ENCODE measurements at places on chromosomes 12 and 14. TPM values are rescaled to one million over a fixed set of nuclear protein-coding genes. Genes with fewer than 3 reads are reported as not detected.
A peak's percentile ranks its signal among the peaks of the same experiment; 100 is the strongest.

- no peak for DNase-seq
Observed at GRCh38 chr12:57255916-57256315, 4.9 kb upstream of the STAC3 start.

GRCh38 chr12:124656947-124657434 lies 89.6 kb upstream of the NCOR2 start:
- DNase-seq, result no peak

GRCh38 chr12:91609283-91609682 lies 426.7 kb upstream of the DCN start:
- no peak for DNase-seq

DNA sequence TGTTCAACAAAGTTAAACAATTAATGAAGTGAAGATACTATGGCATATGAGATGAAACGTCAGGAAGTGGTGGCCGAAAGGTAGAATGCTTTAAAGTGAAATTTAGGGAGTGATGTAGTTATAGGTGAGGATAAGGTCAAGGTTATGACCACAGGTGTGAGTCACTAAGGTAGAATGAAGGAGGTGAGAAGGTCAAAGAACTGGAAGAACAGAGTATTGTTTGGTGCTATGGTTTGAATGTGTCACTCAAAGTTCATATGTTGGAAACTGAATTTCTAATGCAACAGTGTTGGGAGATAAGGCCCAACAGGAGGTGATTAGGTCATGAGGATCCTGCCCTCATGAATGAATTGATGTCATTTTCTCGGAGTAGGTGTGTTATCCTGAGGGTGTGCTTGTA lies 293.6 kb downstream of the NELL2 start:
- no peak for DNase-seq

- DNase-seq, result no peak
Observed at GRCh38 chr12:122138181-122138580, 35.8 kb downstream of the IL31 start.

GRCh38 chr12:80129895-80130530 lies 30.7 kb downstream of the OTOGL start:
- DNase-seq, result no peak

DNA sequence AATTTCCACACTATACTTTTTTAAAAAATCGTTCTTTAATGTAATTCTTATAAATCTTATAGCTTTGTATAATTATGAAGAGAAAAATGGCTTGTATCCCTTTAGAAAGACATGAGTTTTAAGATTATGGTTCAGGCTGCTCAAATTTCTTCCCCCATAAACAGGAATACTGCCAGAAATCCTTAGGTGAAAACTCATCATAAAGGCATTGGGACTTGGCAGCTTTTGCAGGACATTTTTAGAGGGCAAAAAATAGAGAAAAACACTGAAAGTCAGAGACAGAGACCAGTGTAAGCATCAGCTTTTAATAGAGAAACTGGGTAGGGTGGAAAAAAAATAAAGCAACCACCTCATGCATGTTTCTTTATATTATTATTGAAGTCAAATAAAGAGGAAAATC lies 29.1 kb downstream of the LRRK2 start:
- DNase-seq, result no peak

- DNase-seq, result no peak
Observed at GRCh38 chr12:59491877-59492276, 104.0 kb upstream of the SLC16A7 start.

DNA sequence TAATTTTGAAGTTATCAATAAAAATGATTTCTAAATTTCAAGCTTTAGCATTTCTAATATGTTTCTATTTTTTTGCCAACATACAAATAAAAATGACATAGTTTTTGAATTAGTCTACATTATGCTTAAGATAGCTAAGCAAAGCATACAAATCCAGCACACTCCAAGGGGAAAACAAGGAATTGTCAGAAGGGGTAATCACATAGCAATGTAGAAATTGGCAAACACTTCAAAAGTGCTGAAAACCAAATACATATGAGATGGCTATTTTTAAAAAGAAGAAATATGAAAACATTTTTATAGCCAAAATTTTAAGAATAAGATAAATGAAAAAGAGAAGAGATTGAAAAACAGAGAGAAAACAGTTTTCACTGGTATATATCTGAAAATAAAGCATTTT lies 308.0 kb downstream of the SLC6A15 start:
- DNase-seq, result no peak

- DNase-seq, result peak; percentile 25
Observed at GRCh38 chr12:100826323-100826722, 31.7 kb downstream of the ANO4 start.

GRCh38 chr12:52524241-52524897 lies 4.2 kb upstream of the KRT5 start:
- no peak for DNase-seq

DNA sequence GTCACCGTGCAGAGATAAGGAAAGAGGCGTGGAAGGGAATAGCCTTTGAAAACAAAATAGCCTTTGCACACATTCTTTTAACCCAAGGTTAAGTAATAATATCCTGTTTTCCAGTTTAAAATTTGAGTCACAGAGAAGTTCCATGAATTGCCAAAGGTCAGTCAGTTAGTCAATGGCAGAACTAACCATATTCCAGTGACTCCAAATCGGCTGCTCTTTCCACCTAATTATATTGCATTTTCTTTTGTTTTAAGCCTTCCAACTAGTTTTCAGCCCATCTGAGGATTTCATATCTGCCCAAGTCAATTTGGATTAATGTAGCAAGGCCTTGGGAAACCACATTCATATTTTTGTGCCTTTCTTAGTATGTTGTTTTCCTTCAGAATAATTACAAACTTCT lies 373.0 kb downstream of the CCDC91 start:
- no peak for DNase-seq

DNA sequence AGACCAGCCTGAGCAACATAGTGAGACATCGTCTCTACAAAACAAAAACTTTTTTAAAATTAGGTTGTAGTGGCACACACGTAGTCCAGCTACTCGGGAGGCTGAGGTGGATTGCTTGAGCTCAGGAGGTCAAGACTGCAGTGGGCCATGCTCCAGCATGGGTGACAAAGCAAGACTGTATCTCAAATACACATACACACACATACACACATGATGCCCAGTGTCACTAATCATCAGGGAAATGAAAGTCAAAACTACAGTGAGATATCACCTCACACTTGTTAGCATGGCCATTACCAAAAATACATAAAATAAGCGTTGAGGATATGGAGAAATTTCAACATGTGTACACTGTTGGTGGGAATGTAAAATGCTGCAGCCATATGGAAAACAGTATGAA lies 33.2 kb upstream of the KICS2 start:
- no peak for DNase-seq

GRCh38 chr12:2749580-2749979 lies 45.2 kb upstream of the FKBP4 start:
- DNase-seq, result no peak

GRCh38 chr14:68612049-68612448 lies 180.8 kb downstream of the ZFP36L1 start:
- DNase-seq, result no peak

- no peak for DNase-seq
Observed at GRCh38 chr12:2531371-2531770, 263.4 kb upstream of the FKBP4 start.

DNA sequence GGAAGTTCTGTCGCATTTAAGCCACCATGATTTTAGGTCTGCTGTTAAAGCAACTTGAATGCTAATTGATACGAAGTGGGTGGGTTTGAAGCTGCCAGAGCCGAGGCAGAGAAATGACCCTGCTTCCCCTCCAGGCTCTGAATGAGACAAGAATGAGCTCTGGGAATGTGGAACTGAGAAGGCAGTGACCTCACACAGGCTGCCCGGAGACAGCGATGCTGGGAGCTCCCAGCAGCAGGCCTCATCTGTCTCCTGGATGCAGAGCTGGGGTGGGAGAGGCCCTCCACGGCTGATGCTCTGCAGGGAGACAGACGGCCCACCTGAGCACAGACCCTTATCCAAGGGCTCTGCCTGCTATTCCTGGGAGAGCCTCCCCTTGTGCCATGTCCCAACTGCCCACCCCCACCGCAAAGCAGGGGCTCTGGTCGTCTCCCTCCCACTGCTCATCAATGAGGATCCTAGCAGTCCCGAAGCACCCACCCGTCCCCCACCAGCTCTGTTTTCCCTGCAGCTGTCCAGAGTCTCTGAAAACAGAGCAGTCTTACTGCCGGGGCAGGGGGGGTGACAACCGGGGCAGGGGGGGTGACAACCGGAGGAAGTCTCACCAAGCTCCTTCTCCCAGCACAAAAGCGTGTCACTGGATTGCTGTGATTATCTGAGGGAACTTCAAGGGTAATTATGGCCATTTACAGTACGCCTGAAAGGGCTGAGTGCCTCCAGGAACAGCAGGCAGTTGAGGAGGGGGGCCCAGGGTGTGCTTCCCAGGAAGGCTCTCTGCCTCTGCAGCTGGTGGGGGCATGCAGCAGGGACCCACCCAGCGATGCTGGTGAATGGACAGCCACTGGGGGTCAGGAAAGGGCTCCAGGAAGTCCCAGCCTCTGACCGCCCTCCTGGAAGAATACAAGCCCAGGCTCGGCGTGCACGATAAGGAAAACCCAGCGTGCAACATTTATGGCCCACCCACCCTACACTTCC lies 67.8 kb downstream of the CHGA start:
- no peak for DNase-seq

DNA sequence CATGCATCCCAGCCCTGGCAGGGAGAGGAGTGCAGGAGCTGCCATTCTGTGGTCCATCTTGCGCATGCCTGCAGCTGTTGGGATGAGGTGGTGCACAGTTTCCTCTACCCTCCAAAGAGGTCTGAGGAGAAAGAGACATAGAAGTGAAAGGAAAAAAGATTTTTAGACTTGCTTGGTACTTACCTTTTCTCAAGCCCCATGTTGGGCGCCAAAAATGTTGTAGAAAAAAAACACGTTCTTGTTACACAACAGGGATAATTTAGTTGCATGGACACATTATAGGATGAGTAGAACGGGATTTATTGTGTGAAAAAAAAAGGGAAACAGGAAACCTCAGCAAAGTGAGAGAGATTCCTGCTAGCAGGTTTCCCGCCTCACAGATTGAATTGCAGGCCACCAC lies 244.4 kb upstream of the GARIN2 start:
- no peak for DNase-seq

DNA sequence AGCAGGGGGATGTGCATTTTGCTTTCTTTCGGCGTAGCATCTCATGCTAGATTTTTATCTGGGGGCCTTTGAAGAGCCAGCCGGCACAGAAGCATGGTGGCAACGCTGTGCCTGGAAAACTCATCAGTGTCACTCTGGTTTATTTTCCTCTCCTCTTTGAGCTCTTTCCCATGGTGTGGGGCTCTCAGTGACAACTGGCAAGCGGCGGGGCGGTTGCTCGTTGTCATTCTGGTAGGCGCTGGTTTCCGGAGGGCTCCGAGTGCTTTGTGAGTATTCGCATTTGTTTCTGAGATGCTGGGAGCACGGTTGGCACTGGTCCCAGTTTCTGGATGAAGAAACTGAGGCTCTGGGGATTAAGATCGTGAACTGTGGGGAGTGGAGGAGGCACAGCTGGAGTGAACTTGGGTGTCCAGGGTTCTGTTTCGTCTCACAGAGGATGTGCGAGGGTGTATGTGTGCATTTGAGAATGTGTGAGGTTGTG lies 23.3 kb downstream of the TPCN1 start:
- no peak for DNase-seq

DNA sequence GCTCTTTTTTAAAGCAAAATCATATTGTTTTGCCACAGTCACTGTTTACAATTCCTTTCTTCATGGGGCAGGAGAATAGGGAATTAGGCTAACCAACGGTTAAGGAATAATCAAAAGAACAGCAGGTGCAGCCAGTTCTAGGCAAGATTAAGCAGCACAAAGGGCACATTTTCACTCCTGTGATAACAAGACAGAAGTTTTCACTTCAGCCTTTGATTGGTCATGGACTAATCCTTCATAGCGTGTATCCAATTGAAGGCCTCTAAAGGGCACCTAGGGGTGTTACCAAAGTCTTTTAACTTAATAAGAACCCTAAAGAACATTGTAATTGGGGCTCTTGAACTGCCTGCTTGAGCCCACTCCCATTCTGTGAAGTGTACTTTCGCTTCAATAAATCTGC lies 206.9 kb upstream of the AMIGO2 start:
- DNase-seq, result no peak

- DNase-seq, result no peak
Observed at GRCh38 chr12:52401926-52402325, 4.2 kb downstream of the KRT82 start.

- DNase-seq, result no peak
Observed at GRCh38 chr12:46965137-46965536, 114.3 kb upstream of the PCED1B start.

- DNase-seq, result peak; percentile 55
Observed at GRCh38 chr12:462936-463705, 3.4 kb downstream of the B4GALNT3 start.

- DNase-seq, result no peak
Observed at GRCh38 chr12:106174876-106175275, 36.1 kb upstream of the NUAK1 start.

DNA sequence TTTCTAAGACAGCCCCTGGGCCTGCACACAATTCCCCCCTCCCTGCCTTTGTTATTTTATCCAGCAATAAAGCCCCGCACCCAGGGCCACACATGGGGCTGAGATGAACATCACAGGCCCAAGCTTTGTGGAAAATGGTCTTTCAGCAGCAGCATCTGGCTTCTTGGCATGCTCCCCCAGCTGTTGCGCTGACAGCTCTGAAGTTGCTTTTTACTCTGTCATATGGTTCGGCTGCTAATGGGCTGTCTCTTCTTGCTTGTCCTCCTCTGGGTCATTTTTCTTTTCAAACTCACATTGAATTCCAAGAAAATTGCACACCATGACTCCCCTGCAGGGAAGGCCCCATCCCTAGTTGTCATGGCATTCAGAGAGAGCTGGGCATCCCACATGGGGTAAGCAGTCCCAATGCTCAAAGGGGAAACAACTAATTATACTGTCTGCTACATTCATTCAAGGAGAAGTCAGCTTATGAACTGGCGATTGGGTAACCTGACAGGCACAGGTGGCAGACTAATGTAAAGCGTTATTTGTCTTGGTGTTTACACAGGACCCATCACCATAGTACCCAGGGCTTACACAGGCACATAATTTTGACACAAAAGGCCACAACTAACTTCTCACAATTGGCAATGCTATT lies 74.0 kb upstream of the CDKN3 start:
- no peak for DNase-seq

GRCh38 chr14:69298131-69299071 lies 38.4 kb downstream of the GALNT16 start:
- no peak for DNase-seq

The RBM23 gene
- total RNA-seq, result 98.4 TPM

The LBHD2 gene
- total RNA-seq, result not detected

The FBLN5 gene
- total RNA-seq, result 14.2 TPM

The GTF2A1 gene
- total RNA-seq, result 17.2 TPM

The RNASE3 gene
- not detected for total RNA-seq

The FOXJ2 gene
- total RNA-seq, result 5.9 TPM

The TM7SF3 gene
- total RNA-seq, result 58.9 TPM

The CFL2 gene
- total RNA-seq, result 77.8 TPM

The TCL1B gene
- total RNA-seq, result not detected

The SLC22A17 gene
- total RNA-seq, result 4.6 TPM

The RD3L gene
- total RNA-seq, result not detected

The WASHC3 gene
- total RNA-seq, result 79.8 TPM

The HOXC4 gene
- total RNA-seq, result 1.9 TPM

The KRT74 gene
- not detected for total RNA-seq

The LHX5 gene
- not detected for total RNA-seq

The GYS2 gene
- not detected for total RNA-seq

Measured in H4 (cell line).